ENCODE measurements at places on chromosomes 3 and 15.

DNA sequence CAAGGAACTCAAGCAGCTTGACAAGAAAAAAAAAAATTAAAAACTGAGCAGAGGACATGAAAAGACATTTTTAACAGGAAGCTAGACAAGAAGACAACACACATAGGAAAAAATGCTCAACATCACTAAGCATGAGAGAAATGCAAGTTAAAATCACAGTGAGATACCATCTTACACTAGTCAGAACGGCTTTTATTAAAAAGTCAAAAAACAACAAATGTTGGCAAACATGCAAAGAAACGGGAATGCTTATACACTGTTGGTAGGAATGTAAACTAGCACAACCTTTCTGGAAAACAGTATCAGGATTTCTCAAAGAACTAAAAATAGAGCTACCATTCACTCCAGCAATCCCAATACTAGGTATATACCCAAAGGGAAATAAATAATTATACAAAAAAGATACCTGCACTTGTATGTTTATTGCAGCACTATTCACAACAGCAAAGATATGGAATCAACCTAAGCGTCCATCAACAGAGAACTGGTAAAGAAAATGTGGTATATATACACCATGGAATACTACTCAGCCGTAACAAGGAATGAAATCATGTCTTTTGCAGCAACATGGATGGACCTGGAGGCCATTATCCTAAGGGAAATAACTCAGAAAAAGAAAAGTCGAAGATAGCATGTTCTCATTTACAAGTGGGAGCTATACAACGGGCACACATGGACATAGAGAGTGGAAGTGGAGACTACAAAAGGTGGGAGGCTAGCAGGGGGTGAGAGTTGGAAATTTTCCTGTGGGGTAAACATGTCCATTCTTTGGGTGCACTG lies 5.2 kb downstream of the GOLIM4 start:
- no peak for DNase-seq

DNA sequence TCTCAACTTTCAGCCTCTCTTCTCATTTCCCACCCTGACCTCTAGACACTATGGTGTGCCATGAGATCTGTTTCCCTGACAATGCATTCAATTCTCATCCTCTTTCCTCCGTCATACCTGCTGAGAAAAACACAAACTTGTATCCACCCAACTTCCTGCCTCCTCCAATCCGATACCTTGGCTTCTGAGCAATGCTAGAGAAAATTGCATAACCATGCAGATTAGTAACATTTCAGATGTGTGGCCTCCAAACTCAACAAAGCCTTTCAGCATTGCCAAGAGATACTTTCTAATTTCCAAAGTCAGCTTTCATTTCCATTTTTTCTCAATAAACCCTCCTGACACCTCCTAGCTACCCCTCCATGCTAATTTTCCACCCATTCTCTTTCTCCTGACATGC lies 88.5 kb downstream of the MINAR1 start:
- no peak for DNase-seq

DNA sequence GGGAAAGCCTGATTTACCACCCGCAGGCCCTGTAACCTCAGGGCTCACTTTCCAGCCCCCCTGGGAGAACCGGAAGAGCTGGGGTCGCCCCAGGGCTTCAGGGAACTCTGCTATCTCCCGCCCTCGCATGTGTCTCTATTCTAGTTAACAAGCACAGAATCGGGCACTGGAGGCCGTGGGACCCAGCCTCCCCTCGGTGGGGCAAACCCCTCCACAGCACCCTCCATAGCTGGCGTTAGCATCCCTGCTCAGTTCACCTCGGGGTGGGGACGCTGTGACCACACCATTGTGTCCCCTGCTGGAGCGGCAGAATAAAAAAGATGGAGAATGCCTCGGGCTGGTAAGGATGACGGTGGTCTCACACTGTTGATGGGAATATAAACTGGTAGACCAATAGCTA lies 3.5 kb upstream of the LRRC15 start:
- DNase-seq, result no peak

- no peak for DNase-seq
These were observed 171.0 kb upstream of the UMPS start for GRCh38 chr3:124558991-124559845.

DNA sequence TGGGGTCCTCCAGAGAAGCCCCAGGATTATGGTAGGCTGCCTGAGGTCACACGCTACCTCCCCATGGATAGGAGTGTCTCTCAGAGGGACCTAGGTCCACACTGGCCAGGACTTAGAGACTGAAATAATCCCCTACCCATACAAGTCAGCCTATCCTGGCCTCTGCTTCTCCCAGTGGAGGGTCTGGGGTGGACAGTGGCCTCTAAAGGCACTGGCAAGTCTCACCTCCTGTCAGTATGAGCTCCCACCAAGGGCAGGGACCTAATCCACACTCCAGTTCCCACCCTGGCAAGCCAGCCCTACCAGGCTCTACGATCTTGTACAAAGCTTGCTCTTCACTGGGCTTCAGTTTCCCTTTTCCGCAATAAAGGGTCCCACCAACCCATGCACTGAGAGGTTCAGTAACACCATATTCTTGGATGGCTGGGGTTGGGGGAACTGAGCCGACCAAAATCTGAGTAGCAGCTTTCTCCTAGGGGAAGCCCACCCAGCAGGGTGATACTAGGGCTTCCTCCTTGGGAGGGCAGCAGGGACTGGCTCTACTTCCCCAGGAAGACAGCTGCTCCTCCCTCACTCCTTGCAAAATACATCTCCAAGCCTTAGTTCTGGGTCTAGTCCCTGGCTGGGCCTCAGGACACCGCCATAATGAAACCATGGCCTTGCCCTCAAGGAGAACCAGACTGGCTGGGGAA lies 2.4 kb downstream of the CISH start:
- DNase-seq, result no peak

- no peak for DNase-seq
These were observed 244.6 kb upstream of the CCDC54 start for GRCh38 chr3:107132674-107133073.

DNA sequence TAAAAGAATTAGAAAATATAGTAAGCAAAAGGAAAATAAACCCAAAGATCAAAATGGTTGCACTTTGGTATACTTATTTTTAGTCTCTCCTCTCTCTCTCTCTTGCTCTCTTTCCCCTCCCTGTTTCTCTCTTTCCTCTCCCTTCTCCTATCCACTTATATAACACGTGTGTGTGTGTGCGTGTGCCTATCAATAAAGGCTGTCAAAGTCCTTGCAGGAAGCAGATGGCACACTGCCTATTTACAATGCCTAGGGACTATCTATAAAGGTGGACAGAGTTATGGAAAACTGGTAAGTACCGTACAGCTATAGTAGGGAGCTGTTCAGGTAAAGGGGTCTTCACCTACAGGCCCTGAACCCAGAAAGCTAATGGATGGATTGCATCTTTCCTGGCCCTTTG lies 161.6 kb downstream of the SQOR start:
- DNase-seq, result no peak

- DNase-seq, result no peak
These were observed 1.4 kb downstream of the SLC41A3 start for GRCh38 chr3:126082362-126083137.

GRCh38 chr15:98142572-98142971 lies 182.1 kb downstream of the ARRDC4 start:
- no peak for DNase-seq

Data from stimulated activated CD4-positive, alpha-beta T cell treated with anti-CD3 and anti-CD28 coated beads, Interleukin-4, amount 100 ng/mL, for 24 hours (primary cell).